ENCODE measurements at places on chromosomes 2 and 18.
A peak's percentile ranks its signal among the peaks of the same experiment; 100 is the strongest.

GRCh38 chr2:110813896-110814295 is 81.5 kb downstream of the ACOXL start:
- DNase-seq = no peak

DNA sequence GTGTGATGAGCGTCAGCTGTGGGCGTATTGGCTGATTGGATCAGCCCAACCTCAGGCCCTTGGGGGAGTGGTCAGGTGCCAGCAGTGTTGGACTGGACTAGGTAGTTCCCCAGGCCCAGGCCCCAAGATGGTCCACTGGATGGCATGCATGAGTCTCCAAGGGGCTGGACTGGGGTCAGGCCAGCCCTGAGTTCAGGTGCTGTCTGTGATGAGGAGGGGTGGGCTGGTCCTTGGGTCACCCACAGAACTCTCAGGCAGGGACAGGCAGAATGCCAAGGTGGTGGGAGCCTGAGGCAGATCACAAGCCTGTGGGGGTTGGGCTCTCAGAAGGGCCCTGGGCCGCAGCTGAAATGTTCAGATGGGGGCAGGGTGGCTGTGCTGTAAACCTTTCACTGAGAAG is 59.5 kb upstream of the THUMPD2 start:
- DNase-seq = no peak

GRCh38 chr2:219766658-219767057 is 139.2 kb downstream of the SLC4A3 start:
- DNase-seq = no peak

DNA sequence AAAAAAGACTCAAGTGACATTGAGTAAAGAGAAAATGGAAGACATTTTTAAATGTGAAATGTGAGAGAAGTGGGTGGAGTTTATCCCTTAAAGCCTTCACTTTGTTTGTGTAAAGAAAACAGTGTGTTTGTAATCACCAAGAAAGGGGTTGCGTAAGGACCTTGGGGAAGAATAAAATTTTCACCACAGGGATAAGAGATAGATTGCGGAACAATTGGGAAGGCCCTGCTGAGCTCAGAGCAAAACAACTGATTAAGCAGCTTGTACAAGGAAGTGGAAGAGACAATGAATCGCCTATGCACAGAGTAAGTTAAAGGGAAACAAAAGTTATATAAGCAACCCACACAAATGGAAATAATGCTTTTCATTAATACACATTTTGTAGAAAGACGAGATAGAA is 327.7 kb downstream of the RAD51AP2 start:
- no peak for DNase-seq

GRCh38 chr2:80111185-80111584 is 193.4 kb downstream of the LRRTM1 start:
- no peak for DNase-seq

DNA sequence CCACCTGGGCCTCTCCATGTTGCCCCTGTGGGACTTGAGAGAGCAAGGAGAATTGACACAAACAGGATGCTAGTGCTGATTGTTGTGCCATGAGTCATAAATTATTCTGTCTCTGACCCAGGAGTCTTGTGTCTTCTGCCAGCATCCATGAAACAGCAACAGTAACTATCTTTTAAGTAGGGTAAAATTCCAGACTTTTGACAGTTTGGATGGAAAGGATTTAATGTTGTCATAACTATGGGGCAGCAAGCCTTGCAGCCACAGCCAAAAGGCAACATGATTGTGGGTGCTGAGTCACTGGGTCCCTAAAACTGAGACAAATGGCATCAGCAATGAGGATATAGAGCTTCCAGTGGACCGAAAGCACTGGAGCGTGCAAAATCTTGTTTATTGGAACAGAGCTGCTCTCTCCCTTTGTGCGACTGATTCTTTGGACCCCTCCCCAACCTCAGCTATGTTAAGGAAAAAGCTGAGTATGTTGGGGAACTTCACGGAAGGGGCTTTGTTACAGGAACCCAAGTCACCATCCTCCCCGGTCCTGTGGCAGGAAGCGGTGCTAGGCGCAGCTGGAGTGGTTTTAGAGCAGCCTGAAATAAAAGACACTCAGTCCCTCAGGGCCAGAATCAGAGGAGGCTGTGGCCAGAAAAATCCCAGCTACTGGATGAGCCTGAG is 9.6 kb upstream of the ITPRIPL1 start:
- peak; percentile 66 for DNase-seq

DNA sequence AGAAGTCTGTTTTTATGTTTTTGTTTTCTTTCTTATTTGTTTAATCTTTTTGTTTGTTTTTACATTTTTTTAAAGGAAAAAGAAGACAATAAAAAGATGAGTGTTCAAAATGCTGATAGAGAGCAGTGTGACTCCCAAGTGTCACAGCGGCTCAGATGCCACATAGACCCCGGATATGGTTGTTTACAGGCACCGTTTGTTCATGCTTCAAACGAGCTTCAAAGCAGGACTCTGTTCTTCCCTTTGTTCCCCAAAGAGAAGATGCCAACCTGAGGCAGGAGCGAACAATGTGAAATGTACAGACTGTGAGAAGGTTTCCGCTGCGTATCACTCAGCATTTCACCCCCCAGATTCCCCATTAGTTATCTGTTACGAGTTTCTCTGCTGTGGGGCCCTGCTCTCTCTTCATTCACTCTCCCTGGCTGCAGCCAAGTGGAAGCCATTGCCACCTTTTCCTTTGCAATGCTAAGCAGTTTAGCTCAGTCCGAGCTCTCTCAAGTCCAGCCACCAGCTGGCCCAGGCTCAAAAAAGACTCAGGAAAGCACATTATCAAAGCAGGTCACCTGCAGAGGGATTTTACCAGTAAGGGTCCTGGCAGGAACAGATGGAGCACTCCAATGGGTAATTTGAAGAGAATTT is 36.4 kb upstream of the PHLPP1 start:
- DNase-seq = no peak

GRCh38 chr2:168589236-168590211 is 133.5 kb downstream of the CERS6 start:
- no peak for DNase-seq

DNA sequence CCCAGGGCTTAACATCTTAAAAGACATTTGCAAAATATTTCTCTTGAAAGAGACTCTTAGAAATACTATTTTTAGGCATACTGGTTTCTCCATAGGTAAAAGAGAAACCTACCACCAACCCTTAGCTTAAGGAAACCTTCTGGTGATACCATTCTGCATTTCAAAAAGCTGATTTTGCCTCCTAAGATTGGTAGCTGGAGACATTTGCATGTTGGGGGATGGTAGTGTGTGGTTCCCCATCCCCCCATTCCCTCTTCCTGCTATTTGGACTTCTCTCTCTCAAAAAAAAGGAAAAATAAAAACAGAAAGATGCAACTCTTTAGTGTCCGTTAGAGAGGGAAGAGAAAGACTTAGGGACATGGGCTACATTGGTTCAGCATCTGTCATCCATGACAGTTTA is 4.2 kb downstream of the LRRTM1 start:
- no peak for DNase-seq

- DNase-seq = no peak
Observed at GRCh38 chr2:70956141-70956540, 20.4 kb downstream of the ATP6V1B1 start.

DNA sequence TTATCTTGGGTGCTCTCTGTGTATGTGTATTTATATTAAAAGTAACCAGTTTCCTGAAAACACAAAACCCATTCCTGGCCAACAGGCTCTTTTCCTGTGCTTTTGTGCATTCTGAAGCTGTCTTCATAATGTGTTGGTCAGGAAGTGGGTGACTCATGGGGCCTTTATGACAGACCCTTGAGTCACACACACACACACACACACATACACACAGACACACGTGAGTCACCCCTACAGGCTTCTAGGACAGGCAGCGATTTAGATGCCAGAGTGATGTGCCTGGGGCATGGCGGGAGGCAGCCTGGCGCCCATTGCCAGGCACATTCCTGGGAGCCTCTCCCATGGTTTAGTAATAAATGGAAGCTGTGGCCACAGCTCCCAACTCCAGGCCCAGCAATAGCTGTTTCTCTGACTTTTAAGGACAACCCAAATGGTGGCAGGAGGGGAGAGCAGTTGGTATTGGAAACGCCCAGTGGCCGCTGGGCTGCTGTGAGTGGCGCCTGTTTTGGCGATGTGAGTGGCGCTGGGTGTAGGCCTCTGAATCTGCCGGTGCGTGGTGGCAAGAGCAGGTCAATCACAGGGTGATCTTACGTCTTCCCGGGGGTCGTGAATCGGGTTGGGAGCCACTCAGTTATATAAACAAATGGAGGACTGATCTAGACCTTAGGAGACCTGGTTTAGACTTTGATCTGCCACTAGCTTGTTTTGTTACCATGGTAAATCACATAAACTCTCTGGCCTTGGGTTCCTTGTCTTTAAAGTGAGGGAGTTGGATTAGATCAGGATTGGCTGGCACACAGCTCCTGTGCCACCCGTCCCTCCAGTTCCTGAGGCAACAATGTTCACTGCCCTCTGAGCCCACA is 150.7 kb upstream of the DLX2 start:
- peak; percentile 98 for DNase-seq

GRCh38 chr2:234218266-234219045 is 168.0 kb downstream of the SPP2 start:
- DNase-seq = no peak

DNA sequence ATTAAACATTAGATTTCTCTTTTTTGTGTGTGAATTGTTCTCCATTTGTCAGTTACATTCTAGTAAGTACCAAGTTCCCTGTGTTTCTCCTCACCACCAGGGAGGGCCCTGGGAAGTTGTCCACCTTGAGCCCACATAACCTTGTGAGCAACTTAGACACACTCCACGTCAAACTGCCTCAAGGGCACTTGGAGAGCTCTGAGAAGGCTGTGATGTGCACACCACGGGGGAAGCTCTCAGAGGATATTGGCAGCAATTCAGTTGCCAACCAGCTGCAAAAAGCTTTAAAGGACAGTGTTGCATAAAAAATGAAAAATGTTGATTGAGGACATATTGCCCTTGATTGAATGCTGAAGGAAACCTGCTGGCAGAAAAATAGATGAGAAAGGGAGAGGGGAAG is 743.6 kb downstream of the RNF144A start:
- no peak for DNase-seq

DNA sequence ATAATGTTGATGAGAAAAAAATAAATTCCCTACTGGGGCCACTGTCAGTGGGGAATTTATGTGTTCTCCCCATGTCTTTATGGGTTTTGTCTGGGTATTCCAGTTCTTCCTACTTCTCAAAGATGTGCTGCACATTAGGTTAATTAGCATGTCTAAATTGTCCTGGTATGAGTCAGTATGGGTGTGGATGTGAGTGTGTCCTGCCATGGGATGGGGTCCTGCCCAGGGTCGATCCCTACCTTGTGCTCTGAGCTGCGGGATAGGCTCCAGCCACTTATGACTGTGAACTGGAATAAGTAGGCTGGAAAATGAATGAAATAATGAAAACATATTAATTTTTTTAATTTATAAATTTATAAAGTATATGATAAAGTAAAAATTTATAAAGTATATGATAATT is 167.5 kb downstream of the UBR3 start:
- no peak for DNase-seq

DNA sequence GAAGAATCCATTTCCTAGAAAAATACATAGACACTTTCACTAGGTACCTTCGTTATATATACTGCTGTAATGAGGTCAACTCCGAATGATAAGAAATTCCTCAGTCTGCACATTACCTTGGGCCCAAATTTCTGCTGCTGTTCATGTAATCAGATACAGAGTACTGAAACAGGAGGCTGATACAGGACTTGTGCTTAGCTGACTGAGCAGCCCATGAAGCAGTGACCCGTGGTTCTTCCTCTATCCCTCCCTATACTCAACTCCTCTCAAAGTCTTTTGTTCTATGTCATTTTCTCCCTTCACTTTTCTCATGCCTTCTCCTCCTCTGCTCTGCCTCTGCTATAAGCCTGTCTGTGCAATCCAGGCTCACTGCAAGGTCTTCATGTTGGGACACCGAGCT is 57.5 kb upstream of the ST8SIA5 start:
- no peak for DNase-seq

DNA sequence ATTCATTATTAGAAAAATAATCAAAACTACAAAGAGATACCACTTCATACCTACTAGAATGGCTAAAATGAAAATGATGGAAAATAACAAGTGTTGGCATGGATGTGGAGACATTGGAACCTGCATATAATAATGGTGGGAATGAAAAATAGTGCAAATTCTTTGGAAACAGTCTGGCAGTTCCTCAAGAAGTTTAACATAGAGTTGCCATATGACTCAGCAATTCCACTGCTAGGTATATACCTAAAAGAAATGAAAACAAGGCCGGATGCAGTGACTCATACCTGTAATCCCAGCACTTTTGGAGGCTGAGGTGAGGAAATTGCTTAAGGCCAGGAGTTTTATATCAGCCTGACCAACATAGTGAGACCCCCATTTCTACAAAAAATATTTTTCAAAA is 41.6 kb upstream of the ACYP2 start:
- no peak for DNase-seq

DNA sequence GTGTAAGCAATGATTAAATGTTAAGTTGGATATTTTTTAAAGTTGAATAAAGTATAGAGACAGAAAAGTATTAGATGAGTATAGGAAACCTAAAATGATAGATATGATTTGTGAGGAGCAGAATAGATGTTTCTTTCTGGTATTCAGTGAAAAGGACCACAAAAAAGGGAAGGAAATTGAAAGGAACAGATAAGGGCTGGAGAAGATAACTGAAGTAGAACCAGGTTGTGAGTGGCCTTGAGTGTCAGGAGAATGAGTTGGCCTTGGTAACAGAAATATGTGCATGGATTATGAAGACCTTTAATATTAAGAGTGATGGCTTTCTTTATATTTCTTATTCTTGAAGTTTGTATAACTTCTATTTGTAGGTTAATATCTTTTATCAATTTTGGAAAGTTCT is 543.5 kb downstream of the METTL4 start:
- DNase-seq = no peak

DNA sequence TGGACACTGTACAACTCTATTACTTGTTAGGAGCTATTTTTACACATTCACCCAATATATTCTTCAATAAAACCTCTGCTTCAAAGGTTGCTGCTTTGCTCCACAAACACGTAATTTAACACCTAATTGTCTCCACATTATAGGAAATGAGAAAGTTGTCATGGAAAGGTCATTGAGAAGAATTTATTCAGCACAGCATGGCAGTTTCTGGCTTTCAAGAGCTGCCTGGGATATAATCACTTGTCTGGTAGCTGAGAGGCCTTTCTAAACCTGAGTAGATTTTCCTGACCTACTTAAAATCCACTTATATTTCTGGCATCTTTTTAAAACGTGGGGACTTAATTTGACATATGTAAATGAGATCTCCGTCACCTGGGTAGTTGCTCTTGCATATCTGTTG is 216.1 kb downstream of the ZNF804A start:
- DNase-seq = no peak

DNA sequence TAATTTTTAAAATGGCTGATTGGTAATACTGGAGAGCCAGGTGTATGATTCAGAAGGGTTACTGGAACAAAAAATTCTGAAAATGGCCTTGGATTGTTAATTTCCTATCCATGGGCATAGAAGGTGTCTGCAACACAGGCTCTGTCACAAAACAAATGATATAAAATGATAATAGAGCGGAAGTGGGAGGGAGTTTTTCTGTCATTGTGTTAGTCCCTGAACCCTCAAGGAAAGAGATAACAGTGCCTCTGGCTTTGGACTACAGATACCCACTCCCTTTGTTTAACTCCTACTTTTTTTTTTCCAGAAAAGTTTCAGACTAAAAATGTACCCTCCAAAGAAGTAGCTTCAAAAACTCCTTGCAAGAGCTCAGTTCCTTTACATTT is 28.0 kb upstream of the YES1 start:
- DNase-seq = no peak

Data from GM04504 (cell line).